ENCODE measurements at places on chromosomes 3 and 15. TPM values are rescaled to one million over a fixed set of nuclear protein-coding genes. Genes with fewer than 3 reads are reported as not detected.

- no peaks in the 10 kb centered on the region for H3K27me3 ChIP-seq
- no peaks in the 10 kb centered on the region for H3K36me3 ChIP-seq
- H3K4me3 ChIP-seq: no peak overlapping the region
- H3K4me1 ChIP-seq: peaks cover 15% of the 10 kb centered on the region
- peak overlapping the region; percentile 7 for H3K27ac ChIP-seq
- DNase-seq: peak; percentile 90
Measured at GRCh38 chr3:157333551-157333991, 103.1 kb upstream of the PTX3 start.

Gene RTP4
- total RNA-seq: not detected

Gene C2CD4A
- total RNA-seq: not detected

- no peak overlapping the region for H3K4me3 ChIP-seq
- peaks cover 17% of the 10 kb centered on the region for H3K4me1 ChIP-seq
Measured at GRCh38 chr3:27508424-27508823, 24.2 kb upstream of the SLC4A7 start.

Gene GASK1A
- total RNA-seq: 0.18 TPM

Gene TGM5
- not detected for total RNA-seq

GRCh38 chr15:93617443-93617842, 528.4 kb upstream of the RGMA start:
- H3K36me3 ChIP-seq: no peaks in the 10 kb centered on the region
- H3K27ac ChIP-seq: no peak overlapping the region
- H3K4me3 ChIP-seq: no peak overlapping the region
- no peak for DNase-seq
- H3K27me3 ChIP-seq: no peaks in the 10 kb centered on the region
- H3K4me1 ChIP-seq: no peaks in the 10 kb centered on the region

Gene PIERCE2
- 0.36 TPM for total RNA-seq

GRCh38 chr15:28935316-28935715, 49.5 kb downstream of the APBA2 start:
- DNase-seq: no peak
- no peaks in the 10 kb centered on the region for H3K27me3 ChIP-seq
- no peak overlapping the region for H3K27ac ChIP-seq
- no peak overlapping the region for H3K4me3 ChIP-seq
- no peaks in the 10 kb centered on the region for H3K36me3 ChIP-seq
- H3K4me1 ChIP-seq: no peaks in the 10 kb centered on the region

GRCh38 chr15:32029409-32029861, 880 bp upstream of the CHRNA7 start:
- no peak for DNase-seq
- H3K4me1 ChIP-seq: no peaks in the 10 kb centered on the region
- no peak overlapping the region for H3K27ac ChIP-seq
- H3K36me3 ChIP-seq: no peaks in the 10 kb centered on the region
- peaks cover 29% of the 10 kb centered on the region for H3K27me3 ChIP-seq
- no peak overlapping the region for H3K4me3 ChIP-seq

DNA sequence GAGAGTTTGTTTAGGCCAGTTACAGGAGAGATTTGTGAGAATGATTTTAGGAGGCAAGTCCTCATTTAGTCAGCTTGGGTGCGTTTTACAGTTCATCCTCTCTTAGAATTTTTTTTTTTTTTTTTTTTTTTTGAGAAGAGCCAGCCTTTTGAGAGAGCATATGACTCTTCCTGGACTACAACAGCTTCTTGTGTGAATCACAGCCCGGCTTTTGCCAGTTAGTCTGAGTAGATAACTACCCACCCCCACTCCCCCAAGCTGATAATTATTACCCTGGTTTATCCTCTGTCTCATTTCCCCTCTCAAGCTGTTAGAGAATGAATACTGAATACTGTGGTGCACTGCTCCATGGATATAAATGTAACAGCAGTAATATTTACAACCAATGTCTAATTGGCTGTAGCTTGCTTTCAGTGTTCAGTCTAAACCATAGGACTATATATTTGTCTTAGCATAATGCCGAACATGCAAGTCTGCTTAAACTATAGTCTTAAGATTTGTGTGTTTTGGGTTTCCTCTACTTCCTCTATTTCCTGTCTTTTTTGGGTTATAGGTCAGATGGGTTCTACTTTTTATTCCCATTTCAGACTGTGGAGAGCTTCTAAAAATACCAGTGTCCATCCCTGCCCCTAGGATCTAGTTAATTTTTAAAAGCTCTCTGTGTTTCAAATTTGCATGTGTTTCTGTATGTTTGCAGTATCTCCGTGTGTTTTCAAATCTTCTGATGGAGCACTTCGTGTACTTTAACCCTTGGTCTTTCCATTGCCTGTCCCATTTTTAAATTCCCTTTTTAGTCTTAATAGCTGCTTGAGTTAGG, 8.0 kb downstream of the CHD2 start:
- H3K27ac ChIP-seq: peak overlapping the region; percentile 77

Gene CNBP
- 266 TPM for total RNA-seq

- H3K4me3 ChIP-seq: no peak overlapping the region
- no peak overlapping the region for H3K27ac ChIP-seq
- no peaks in the 10 kb centered on the region for H3K36me3 ChIP-seq
- no peak for DNase-seq
- no peaks in the 10 kb centered on the region for H3K4me1 ChIP-seq
Measured at GRCh38 chr3:116390318-116390717, 55.0 kb downstream of the LSAMP start.

DNA sequence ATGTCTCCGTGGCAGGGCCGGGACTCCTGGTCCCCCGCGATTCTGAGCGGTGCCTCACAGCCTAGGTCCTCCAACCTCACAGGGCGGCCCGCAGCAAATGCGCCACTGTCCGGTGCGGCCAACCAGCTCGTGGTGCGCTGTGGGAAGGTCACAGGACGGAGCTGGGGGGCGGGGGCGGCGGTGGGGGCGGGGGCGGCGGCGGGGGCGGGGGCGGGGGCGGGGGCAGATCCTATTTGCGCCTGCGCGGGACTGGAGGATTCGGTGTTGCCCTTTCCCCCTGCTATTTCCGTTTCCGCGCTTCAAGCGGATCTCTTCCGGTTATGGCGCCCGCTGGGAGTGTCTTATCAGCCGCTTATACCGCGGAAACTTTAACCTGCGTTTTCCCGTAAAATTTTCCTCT, 106.7 kb upstream of the SNRPN start:
- peak overlapping the region; percentile 62 for H3K4me3 ChIP-seq
- H3K4me1 ChIP-seq: no peaks in the 10 kb centered on the region
- H3K27me3 ChIP-seq: no peaks in the 10 kb centered on the region
- no peaks in the 10 kb centered on the region for H3K36me3 ChIP-seq
- peak; percentile 57 for DNase-seq

Gene DUOXA2
- total RNA-seq: not detected

DNA sequence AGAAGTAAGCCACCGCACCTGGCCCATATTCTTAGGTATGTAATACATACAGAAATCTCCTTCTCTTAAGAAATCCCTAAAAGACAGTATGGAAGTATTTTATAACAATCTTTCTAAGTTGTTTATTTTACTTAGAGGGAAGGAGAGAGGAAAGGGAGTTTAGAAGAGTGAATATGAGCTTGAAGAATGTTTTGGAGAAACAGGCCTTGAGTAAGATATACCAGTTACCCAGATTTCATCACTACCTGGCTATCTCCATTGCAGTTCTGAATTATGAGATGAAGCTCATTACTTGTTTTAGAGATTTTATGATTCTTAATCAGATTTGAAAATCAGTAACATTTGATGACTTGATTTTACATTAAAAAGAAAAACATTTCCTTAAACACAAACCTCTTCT, 71.9 kb downstream of the DCUN1D1 start:
- H3K4me3 ChIP-seq: no peak overlapping the region
- peak; percentile 85 for DNase-seq
- H3K27ac ChIP-seq: peak overlapping the region; percentile 41
- peaks cover 11% of the 10 kb centered on the region for H3K4me1 ChIP-seq
- H3K36me3 ChIP-seq: peaks cover 6% of the 10 kb centered on the region
- no peaks in the 10 kb centered on the region for H3K27me3 ChIP-seq

DNA sequence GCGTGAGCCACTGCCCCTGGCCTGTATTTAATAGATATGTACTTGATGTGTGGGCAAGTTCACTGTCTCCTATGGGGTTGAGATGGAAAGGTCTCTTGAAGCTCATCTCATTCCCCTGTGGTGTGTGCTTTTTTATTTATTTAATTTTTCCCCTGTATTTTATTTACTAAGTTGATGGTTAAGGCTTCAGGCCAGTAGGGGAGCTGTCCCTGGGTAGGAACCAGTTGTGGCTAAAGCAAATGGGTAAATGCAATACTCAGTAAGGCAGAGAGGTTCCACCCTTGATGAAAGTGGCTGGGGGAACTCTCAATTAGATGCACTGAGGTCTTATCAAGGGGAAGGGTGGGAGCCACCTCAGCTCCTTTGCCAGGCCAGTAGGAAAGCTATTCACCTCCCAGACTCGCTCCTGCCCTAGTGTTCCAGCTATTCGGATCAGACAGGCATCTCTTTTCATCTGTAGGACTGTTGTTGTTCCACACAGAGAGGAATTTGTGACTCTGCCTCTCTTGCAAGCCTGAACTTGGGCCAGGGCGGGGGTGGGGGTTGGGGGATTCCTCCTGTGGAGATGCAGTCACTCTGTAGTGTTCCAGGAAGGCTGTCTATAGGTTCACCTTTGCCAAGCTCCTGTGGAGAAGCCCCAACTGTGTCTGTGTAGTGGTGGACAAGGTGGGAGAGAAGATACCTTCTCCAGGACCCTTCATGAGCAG, 26.1 kb downstream of the PCCB start:
- H3K27ac ChIP-seq: no peak overlapping the region
- peaks cover 2% of the 10 kb centered on the region for H3K4me1 ChIP-seq
- H3K27me3 ChIP-seq: no peaks in the 10 kb centered on the region
- peaks cover 4% of the 10 kb centered on the region for H3K36me3 ChIP-seq
- no peak for DNase-seq

DNA sequence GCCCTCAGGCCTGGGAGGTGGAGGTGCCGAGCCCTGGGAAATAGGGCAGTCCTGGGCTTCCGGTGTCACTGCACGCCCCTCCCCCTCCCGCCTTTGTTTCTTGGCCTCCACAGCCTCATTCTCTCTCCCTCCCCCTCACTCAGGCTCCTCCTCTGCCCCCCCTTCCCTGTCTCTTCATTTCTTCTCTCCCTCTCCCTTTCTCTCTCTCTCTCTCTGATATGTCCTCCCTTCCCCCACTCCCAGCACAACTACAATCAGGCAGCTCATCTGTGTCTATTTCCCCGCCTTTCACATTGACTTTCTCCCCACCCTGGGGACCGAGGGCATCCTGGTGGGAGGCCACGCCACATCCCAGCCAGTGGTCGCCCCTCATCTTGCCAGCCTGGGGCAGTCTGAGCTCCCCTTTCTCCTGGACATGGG, 40.2 kb downstream of the IDH2 start:
- H3K27ac ChIP-seq: no peak overlapping the region
- no peaks in the 10 kb centered on the region for H3K36me3 ChIP-seq
- H3K4me1 ChIP-seq: peaks cover 1% of the 10 kb centered on the region
- DNase-seq: no peak

Gene LRRC15
- 2.5 TPM for total RNA-seq

Gene CHST14
- total RNA-seq: 3.8 TPM

DNA sequence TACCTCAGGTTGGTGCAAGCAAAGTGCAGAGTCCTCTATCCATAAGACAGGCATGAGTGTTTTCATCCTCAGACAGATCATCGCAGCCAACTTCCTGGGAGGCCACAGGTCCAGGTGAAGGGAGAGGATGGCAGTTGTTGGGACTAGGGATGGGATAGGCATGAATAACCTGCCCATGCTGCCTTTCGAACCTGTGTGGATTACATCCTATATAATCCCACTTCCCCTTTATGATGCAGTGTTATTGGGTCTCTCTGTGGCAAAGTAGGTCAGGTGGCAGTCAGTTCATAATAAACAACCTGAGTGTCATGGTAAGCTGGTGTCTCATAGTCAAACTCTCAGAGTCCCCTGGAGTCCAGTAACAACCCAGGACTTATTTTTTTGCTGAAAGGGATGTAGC, 40.4 kb downstream of the CCR3 start:
- H3K27ac ChIP-seq: no peak overlapping the region
- H3K4me3 ChIP-seq: no peak overlapping the region
- DNase-seq: no peak
- peaks cover 8% of the 10 kb centered on the region for H3K27me3 ChIP-seq
- no peaks in the 10 kb centered on the region for H3K36me3 ChIP-seq

DNA sequence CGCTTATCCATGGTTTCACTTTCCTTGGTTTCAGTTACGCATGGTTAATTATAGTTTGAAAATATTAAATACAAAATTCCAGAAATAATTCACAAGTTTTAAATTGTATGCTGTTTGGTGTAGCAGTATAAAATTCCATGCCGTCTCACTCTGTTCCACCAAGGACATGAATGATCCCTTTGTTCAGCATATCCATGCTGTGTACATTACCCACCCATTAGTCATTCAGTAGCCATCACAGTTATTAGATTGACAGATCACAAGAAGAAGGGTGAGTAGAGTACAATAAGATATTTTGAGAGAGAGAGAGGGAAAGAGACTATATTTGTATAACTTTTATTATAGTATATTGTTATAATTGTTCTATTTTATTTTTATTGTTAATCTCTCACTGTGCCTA, 535.5 kb downstream of the SQOR start:
- no peak overlapping the region for H3K27ac ChIP-seq
- H3K27me3 ChIP-seq: no peaks in the 10 kb centered on the region
- no peak for DNase-seq
- H3K4me1 ChIP-seq: no peaks in the 10 kb centered on the region

GRCh38 chr3:98827221-98827920, 64.2 kb downstream of the ST3GAL6 start:
- no peak for DNase-seq
- no peaks in the 10 kb centered on the region for H3K27me3 ChIP-seq
- H3K4me3 ChIP-seq: no peak overlapping the region
- H3K36me3 ChIP-seq: no peaks in the 10 kb centered on the region
- H3K27ac ChIP-seq: no peak overlapping the region
- peaks cover 2% of the 10 kb centered on the region for H3K4me1 ChIP-seq

- DNase-seq: no peak
- H3K36me3 ChIP-seq: no peaks in the 10 kb centered on the region
- H3K4me3 ChIP-seq: no peak overlapping the region
- H3K4me1 ChIP-seq: no peaks in the 10 kb centered on the region
Measured at GRCh38 chr3:46867550-46867898, 4.3 kb upstream of the MYL3 start.

Gene CHRNA5
- 1.4 TPM for total RNA-seq

GRCh38 chr3:122366379-122366749, 16.7 kb downstream of the MIX23 start:
- H3K4me1 ChIP-seq: peaks cover 5% of the 10 kb centered on the region
- H3K4me3 ChIP-seq: no peak overlapping the region
- H3K36me3 ChIP-seq: peaks cover 10% of the 10 kb centered on the region
- DNase-seq: peak; percentile 2
- H3K27ac ChIP-seq: no peak overlapping the region
- no peaks in the 10 kb centered on the region for H3K27me3 ChIP-seq

GRCh38 chr3:193842832-193843473, 249.9 kb downstream of the OPA1 start:
- H3K4me3 ChIP-seq: no peak overlapping the region
- no peaks in the 10 kb centered on the region for H3K4me1 ChIP-seq
- no peak overlapping the region for H3K27ac ChIP-seq
- no peak for DNase-seq

GRCh38 chr3:152061296-152061695, 187.9 kb downstream of the SUCNR1 start:
- no peak for DNase-seq
- H3K27me3 ChIP-seq: no peaks in the 10 kb centered on the region
- H3K36me3 ChIP-seq: no peaks in the 10 kb centered on the region
- no peak overlapping the region for H3K4me3 ChIP-seq

- H3K4me1 ChIP-seq: peaks cover 2% of the 10 kb centered on the region
- DNase-seq: no peak
- H3K27me3 ChIP-seq: peaks cover 2% of the 10 kb centered on the region
- H3K27ac ChIP-seq: no peak overlapping the region
- no peak overlapping the region for H3K4me3 ChIP-seq
- no peaks in the 10 kb centered on the region for H3K36me3 ChIP-seq
Measured at GRCh38 chr3:183444748-183445147, 16.3 kb upstream of the MCF2L2 start.

Measured in IMR-90 (cell line).